Spinal cord (tissue), 10 donors: ENCODE measurements at places on chromosomes 2 and 18. TPM values are rescaled to one million over a fixed set of nuclear protein-coding genes. Genes with fewer than 3 reads are reported as not detected.

Gene PAIP2B
- 14.0 TPM for total RNA-seq

Gene CRYBA2
- not detected for total RNA-seq

Gene SNORC
- total RNA-seq = 4.6 TPM

Gene LAMA1
- total RNA-seq = 31.6 TPM

Gene CPO
- 0.40 TPM for total RNA-seq

Gene ALK
- 12.4 TPM for total RNA-seq

DNA sequence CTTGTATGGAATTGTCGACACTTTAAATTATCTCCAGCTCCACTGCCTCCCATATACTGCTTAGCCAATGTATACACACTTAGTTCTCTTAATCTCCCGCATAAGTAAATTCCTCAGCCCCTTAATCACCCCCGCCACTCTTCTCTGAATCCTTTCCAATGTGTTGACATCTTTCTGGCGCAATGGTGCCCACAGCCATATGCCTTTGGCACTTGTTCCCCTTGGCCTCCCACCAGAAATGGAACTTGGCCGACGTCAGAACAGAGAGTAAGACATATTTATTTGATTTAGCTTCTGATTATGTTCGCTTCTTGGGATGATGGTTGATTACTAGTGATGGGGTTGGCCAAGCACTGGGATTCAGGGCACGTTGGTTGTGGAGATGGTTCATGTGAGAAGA, 1089.3 kb upstream of the CELF4 start:
- DNase-seq = no peak

DNA sequence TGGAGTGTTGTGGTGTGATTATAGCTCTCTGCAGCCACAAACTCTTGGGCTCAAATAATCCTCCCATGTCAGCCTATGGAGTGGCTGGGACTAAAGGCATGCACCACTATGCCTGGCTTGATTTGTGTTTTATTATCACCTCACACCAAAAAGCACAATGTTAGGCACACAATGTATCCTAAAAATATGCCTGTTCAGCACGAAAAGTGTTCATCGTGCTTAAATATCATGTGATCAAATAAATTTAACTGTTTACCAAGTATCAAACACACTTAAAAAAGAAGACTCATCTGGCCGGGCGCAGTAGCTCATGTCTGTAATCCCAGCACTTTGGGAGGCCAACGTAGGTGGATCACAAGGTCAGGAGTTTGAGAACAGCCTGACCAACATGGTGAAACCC, 5.6 kb downstream of the CCT4 start:
- no peak for DNase-seq

DNA sequence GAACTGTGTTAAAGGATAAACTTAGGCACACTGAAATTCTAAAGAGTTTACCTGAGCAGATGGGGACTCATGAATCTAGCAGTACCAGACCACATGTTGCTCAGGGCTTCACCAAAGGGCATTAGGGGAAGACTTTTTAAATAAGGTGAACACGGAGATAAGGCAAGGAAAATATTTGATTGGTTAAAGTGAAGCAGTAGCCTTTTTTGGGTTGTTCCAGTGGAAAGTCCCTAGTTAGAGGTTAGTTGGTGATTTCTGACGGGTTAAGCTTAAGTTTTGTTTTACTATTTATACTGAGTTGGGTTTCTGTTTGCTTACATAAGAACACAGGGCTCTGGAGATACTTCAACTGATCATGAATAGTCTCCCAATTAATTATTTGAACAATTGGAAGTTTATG, 722.5 kb downstream of the SOCS6 start:
- no peak for DNase-seq

- no peak for DNase-seq
Measured at GRCh38 chr2:135256531-135257260, 204.6 kb downstream of the RAB3GAP1 start.

- no peak for DNase-seq
Measured at GRCh38 chr2:74481431-74481830, 1.4 kb downstream of the CCDC142 start.

- DNase-seq = no peak
Measured at GRCh38 chr2:149466635-149467034, 120.9 kb downstream of the MMADHC start.

- DNase-seq = no peak
Measured at GRCh38 chr2:64881037-64881492, 108.1 kb upstream of the SLC1A4 start.

- no peak for DNase-seq
Measured at GRCh38 chr2:64605026-64605471, 48.7 kb downstream of the SERTAD2 start.

DNA sequence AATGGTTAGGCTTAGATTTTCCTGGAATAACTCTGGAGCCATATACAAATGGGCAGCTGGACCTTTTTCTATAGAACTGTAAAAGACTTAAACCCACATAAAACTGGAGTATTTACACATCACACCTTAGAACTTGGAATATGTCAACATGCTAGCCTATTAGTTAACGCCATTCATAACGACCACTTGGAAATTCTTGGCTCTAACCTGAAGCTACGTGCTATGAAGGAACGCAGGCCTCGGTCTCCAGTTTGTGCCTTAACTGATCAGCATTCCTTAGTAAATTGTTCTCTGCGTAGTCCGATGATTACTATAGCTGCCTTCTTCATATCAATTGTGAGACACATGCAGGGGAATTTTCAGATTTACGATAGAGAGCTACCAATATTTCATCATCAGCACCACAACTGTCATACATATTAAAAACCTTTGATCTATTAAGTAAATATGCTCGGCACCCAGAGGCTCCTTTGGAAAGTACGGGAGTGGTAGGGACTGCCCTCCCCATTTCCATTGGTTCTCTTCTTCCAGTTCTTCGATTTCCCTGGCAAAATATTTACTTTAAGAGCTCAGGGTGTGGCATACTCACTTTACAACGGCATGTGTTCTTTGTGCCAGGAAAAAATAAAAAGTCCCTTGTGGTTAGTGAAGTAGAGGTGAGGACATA, 17.5 kb upstream of the CCL20 start:
- DNase-seq = no peak

GRCh38 chr2:214934006-214934405, 124.5 kb upstream of the BARD1 start:
- no peak for DNase-seq

DNA sequence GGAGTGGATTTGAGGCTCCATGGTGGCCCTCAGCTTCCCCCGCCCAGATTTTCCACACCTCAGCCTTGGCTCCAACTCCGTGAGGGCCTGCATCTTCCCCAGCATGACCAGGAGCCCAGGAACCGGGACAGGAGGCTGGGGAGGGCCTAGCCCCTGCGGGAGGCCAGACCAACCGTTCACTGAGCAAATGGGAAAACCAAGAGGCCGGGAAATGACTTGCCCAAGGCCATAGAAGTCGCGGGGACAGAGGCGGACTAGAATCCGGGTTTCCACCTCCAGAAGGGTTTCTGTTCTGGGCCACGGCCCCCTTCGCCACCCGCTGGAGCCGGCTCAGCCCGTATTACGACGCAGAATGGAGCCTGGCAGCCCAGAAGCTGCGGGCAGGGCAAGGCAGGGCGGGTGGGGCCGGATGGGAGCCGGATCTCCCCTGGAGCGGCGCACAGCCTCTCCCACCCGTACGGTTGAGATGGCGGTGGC, 7.9 kb upstream of the CRYBA2 start:
- no peak for DNase-seq

DNA sequence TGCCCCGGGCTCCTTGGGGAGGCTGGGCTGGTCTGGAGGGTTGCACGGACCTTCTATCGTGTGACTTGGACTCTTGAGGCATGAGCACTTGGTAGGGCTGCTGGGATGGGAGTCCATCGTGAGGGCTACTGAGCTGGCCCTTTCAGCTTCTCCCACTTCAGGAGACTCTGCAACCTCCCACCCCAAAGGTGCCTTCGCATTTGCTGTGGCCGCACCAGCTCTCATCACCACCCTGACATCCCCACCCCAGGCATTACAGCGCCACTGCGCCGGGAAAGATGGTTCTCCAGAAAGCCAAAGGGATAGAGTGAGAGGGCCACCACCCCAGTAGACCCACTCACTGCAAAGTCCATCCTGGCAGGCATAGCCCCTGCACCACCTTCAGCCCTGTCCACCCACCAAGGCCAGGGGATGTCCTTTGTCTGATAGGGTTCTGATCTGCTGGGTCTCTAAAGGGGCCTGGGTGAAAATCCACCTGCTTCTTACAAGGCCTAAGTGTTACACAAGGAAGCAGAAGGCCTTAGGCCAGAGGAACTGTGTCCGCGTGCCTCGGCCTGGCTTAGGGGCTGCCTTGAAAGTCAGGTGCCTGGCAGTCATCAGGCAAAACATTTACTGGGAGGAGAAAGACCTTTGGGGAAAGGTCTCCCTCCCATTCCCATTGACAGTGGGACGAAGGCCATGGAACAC, 5.1 kb downstream of the EHD3 start:
- DNase-seq = no peak

- no peak for DNase-seq
Measured at GRCh38 chr2:221468317-221468716, 103.8 kb downstream of the EPHA4 start.

DNA sequence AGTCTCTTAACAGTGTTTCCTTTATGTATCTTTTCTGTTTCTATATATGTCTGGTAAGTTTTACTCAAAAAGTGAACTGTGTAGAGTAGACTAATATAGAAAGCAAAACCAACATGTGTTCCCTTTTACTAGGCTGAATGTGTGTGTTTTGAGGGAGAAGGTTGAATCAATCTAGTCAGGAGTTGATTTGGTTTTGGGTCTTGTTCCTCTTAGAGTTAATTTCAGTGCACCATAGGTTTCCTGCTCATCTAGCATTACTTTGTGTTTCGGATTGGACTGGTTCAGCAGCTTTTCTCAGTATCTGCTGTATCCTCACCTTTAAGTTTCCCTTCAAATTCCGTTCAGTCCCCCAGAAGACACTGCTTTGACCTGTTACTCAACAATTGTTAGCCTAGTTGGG, 52.0 kb upstream of the TRIM43 start:
- DNase-seq = no peak

GRCh38 chr2:5175231-5175630, 517.0 kb upstream of the SOX11 start:
- DNase-seq = no peak

GRCh38 chr2:75157435-75157834, 41.9 kb downstream of the TACR1 start:
- no peak for DNase-seq

DNA sequence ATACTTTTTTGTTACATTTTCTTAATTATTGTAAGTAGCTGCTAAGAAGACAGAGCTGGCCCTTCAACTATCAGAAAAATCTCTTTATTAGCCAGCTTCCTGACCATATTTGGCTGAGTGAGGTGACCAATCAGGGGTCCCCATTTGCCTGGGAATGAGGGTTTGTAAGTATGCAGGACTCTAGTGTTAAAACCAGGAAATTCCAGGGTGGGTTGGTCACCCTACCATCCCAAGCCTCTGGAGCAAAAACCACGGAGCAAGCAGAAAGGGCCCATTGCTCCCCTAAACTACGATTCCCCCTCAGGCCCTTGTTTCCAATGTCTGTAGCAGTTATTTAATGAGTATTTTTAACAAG, 165.6 kb upstream of the NCKAP5 start:
- no peak for DNase-seq
